ENCODE measurements at places on chromosomes 7 and 10.

DNA sequence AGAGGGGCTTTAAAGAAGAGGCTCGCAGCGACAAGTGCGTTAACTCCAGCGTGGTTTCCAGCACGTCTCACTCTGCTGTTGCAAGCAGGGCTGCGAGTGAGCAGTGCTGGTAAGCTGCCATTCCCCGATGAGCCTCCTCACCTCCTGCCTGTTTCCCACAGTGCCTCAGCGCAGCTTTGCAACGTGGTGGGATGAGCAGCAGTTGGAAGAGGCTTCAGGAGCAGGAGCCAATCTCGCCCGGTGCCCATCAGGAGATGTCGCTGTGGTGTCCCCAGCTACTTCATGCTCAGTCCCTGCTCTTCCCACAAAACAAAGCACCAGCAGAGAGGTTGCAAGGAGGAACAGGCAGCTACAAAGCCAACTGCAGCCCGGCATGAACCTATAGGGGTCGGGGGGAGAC, 2.4 kb upstream of the ADARB2 start:
- DNase-seq: no peak

DNA sequence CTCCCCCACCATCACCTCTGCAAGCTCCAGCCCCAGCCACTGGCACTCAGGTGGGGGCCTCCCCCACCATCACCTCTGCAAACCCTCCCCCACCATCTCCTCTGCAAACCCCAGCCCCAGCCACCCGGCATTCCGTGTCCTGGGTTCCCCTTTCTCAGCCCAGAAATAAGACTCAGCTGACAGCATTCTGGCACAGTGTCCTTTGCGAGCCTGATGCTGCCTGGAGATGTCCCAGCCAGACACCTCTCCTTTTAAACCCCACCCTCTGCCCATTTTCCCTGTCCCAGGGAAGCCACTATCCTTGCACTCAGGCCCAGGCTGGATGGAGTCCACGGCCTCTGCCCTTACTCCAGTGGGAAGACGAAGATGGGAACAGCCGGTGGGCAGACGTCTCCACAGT, 49.8 kb downstream of the ELFN1 start:
- no peak for DNase-seq

- DNase-seq: no peak
Measured at GRCh38 chr10:95341716-95342130, 50.9 kb upstream of the PDLIM1 start.

DNA sequence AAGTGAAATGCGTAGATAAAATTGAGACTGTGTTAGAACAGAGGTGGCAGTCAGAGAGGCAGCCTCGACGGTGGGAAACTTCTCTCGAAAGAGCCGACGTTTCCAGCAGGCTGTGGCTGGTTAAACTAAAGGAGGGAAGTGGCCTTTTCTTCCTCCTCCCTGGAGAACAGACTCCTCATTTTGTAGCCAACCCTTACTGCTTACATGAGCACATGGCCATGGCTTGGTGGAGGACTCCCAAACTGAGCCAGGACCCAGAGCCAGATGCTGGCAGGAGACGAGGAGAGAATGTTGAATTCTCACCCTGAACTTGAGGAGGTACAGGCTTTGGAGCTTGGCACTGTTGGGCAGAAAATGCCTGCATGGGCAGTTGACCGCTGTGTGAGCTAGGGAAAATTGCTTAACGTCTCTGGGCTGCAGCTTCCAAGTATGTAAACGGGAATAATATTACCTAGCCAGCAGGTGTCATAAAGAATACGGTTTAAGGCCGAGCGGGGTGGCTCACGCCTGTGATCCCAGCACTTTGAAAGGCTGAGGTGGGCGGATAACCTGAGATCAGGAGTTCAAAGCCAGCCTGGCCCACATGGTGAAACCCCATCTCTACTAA, 24.5 kb downstream of the MMD2 start:
- no peak for DNase-seq

DNA sequence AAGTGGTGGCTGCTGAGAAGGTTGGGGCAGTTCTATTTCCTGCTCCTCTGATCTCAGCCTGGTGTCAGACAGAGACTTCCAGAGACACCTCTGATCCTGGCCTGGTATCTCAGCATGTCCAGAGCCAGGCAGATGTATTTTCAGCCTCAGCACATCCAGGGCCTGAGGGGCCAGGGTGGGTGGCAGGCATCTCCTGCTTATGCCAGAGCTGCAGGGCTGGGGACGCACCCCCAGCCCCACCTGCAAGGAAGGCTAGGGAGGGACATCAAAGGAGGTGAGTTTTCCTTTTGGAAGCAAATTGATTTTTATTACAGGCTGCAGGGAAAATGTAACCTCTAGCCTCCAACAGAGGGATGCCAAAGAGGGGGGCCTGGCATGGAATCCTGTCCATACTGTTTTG, 36.7 kb downstream of the CFAP46 start:
- no peak for DNase-seq

DNA sequence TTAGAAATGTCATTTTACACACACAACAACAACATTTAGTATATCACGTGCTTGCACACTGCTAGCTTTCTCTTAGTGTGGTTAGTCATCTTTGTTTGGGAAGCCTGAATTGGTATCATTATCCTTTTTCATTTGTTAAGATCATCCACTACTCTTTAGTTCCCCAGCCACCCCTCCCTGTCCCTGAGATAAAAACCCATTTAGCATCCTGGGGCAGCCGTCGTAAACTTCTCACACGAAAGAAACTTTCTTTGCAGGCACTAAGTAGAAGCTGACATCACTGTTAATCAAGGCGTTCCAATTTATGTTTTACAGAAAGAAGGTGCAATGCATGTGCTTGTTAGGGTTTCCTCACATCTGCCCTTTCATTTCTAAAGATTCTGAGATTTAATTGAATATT, 475.1 kb upstream of the FZD8 start:
- DNase-seq: no peak

DNA sequence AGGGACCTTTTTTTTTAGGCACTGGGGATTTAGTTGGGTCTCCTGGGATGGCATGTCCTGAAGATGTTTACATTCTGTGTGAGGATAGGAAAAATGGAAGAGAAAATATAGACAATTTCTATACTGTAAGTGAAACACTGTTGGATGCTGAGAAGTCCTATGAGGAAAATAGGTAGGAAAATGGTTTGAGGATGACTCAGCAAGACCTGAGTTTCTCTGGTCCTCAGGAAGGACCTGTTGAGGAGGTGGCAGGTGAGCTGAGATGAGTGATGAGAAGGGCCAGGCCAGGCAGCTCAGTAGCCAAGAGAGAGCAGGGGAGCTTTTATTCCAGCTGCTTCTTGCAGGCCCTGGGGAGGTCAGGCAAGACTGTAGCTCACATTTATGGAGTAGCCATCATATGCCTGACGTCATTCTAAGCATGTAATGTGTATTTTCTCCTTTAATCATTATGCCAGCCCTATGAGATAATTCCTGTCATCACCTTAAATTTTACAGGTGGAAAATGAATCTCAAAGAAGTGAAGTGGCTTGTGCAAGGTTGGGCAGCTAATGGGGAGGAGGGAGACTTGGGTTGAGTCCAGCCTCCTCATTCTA, 19.1 kb upstream of the LRRC18 start:
- no peak for DNase-seq

GRCh38 chr7:604001-604883, 84.6 kb upstream of the PDGFA start:
- DNase-seq: peak; percentile 91

- DNase-seq: no peak
Measured at GRCh38 chr10:44301781-44302355, 83.0 kb downstream of the CXCL12 start.

DNA sequence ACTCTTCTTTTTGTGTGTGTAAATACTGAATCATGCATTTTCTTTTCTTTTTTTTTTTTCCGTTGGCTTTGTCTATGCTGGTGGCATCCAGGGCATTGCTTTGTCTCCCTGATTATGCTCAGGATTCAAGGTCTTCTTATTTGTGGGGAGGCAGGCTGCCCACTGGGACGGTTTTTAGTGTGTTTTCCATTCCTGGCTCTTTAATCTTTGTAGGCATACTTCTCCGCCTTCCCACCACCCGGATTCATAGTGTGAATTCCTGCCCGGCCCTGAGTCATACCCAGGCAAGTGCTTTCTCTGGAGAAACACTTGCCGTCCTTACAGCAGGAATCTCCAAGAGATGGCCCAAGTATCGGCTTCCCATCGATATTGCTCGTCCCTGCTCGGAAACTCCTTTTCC, 5.2 kb downstream of the ZNF655 start:
- DNase-seq: no peak

- no peak for DNase-seq
Measured at GRCh38 chr10:14459665-14460064, 128.9 kb upstream of the FRMD4A start.

GRCh38 chr7:95204618-95205017, 119.7 kb downstream of the PON1 start:
- DNase-seq: no peak

DNA sequence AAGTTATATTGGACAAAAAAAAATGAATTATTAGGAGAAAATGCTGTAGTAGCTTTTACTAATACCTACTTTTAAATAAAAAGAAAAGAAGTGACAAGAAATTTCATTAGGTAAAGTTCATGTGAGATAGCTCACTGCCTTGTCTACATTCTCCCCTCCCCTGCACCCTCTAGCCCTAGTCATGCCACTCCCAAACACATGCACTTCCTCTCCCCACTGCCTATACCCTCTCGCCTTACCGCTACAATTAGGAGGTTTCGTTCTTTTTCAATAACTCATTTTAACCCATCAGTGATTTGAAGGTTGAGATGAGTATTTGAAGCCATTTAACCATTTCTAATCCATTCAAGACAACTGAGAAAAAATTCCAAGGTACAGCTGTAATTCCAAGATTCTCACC, 75.3 kb downstream of the HIBADH start:
- DNase-seq: no peak

DNA sequence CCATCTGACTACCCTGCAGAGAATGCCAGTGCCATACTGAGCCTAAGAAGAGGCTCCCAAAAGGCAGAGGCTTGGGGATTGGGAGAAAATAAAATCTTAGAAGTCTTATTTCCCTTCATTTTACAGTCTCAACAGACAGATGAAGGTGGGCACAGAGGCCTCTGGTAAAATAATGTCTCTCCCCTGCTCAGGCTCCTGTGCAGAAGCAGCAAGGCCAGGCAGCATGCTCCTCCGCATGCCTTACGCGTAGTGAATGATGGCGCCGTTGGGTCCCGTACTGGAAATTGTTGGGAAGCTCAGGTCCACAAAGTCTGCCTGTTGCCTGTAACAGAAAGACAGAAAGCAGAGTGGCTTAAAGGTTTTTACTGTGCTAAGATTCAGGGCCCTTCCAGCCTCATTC, 45.8 kb downstream of the XPNPEP1 start:
- DNase-seq: no peak

DNA sequence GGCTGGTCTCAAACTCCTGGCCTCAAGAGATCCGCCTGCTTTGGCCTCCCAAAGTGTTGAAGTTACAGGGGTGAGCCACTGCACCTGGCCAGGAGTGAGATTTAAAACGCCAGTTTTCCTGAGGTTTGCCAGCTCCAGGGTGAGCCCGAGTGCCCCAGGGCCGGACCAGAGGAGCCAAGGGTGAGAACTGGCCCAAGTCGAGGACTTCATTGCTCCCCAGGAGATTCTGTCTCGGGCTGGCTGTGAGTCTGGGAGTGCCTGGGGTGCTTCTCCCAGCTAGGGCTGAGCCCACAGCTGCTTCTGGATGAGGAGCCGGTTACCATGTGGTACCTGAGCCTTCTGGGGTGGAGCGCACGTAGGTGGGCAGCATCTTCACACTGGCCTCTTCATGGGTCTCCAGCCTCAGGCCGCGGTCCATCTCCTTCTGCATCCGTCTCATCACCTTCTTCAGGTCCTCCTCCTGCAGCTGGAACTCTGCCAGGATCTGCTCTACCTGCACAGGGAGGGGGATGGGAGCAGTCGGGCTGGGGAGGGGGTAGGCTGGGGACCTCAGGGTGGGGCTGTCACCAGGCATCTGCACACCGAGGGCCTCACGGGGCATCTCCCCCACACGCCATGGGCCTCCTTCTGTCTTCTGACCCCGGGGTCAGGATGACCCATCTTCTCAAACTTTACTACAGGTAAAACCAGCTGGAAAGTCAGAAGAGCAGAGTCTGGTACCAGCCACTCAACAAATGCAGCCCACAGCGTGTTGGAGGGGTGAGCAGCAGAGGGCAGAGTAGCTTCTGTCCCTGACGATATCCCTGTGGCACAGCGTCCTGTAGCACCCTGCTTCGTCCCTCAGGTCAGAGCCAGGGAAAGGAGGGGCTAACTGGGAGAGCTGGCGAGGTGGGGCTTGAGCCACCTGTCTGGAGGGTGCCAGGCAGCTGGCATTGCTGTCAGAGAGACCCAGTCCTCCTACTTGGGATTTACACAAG, 12.1 kb upstream of the MYL7 start:
- no peak for DNase-seq
